ENCODE measurements at places on chromosomes 13 and 19.

DNA sequence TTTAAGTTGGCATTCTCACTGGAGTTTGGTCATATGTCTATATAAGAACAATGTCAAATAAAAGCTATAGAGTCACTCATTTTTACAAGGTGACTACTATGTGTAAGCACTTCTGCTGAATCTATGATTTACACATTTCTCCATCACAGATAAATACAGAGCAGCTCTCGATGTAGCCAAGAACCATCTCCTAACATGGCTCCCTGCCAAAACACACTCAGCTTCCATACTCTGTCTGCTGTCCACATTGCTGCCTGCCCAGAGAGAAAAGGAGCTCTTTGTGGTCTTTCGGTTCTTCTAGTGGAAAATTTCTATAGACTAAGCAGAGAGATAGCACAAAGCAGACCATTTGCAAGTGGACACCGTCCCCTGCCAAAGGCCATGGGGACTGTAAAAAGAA is 190.9 kb upstream of the KLF12 start:
- no peak for DNase-seq

GRCh38 chr13:30608364-30608763 is 9.4 kb upstream of the USPL1 start:
- no peak for DNase-seq

- DNase-seq: no peak
These were observed 39.0 kb downstream of the RNASEH2B start for GRCh38 chr13:50948601-50949000.

GRCh38 chr19:15962319-15962718 is 13.5 kb downstream of the OR10H4 start:
- DNase-seq: no peak

DNA sequence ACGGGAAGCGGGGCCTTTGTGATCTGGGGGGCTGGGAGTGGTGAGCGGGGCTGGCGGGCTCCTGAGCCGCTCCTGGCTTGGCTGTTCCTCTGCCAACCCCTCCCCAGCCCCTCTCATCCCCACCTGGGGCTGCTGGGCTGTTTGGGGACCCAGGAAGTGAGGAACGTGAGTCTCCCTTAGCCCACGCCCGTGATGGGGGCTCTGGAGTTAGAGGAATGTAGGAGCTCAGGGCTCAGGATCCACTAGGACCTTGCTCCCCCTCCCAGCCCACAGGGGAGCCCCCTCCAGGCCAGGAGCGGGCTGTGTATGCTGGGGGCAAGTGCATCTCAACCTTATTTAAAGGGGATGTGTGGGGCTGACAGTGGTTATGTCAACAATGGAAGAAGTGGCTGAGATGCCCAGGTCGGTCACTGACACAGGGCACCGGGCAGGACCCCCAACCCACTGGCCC is 134.1 kb downstream of the URI1 start:
- DNase-seq: no peak

- DNase-seq: no peak
These were observed 158.9 kb downstream of the ZIC5 start for GRCh38 chr13:99812625-99813024.

DNA sequence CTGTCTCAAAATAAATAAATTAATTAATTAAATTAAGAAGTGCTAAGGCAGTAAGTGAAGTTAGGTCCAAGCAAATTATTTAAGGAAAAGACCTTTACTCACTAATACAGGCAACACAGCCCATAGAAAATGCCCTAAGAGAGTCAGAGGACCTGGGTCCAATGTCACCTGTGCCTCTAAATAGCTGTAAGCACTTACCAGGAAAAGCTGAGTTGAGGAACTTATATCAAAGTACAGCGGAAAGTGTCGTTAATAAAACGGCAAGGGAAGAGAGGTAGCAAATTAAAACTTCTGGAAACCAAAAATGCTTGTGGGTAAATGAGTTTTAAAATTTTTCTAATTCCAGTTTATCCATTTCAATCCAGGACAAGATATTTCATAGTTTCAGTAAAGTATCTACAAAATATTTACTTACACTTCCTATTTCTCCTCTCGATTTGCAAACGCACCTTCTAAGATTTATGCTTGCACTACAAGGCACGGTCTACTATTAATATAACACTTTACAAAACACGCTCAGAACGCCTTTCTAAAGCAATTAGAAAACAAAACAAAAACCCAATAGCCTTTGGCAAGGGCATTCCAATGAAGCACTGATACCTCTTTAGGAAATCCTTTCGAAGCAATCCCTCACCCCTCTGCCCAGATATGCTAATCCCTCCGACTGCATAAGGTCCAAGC is 963 bp downstream of the VPS36 start:
- no peak for DNase-seq

DNA sequence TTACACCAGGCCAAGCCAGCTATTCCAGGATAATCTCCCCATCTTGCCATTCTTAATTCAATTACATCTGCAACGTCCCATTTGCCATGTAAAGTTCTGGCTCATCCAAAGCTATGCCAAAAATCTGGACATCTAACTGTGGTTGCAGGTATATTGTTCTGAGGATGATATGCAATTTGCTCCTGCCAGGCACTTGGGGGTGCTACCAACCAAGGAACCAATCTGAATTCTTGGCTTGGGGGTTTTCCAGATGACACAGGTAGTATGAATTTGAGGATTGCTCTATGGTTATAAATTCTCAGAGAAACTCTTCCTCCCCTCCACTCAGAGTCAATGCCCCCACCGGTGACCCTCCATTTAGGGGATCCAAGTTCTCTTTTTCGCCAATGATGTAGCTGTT is 33.0 kb downstream of the CRYL1 start:
- peak; percentile 49 for DNase-seq

GRCh38 chr19:44050740-44051649 is 841 bp upstream of the ZNF223 start:
- DNase-seq: no peak

DNA sequence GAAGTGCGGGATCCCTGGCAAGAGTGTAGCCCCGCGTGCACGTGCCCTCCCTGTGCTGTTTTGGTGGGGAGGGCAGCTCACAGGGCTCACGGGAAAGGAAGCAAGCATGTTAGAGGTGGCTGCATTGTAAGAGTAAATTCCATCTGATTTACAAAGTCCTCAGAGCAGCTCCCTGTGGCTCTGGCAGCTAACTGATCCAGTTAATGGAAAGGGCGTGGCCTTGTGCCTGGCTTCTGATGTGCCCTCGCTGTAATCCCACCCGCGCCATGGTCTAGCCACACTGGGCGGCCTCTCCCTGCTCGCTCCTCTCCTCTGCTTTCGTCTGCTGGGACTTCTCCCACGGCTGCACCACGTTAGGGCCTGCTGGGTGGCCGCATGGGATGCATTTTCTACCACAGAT is 258.5 kb downstream of the FGF9 start:
- no peak for DNase-seq

- DNase-seq: no peak
These were observed 4.8 kb downstream of the ADPRHL1 start for GRCh38 chr13:113448545-113448884.

DNA sequence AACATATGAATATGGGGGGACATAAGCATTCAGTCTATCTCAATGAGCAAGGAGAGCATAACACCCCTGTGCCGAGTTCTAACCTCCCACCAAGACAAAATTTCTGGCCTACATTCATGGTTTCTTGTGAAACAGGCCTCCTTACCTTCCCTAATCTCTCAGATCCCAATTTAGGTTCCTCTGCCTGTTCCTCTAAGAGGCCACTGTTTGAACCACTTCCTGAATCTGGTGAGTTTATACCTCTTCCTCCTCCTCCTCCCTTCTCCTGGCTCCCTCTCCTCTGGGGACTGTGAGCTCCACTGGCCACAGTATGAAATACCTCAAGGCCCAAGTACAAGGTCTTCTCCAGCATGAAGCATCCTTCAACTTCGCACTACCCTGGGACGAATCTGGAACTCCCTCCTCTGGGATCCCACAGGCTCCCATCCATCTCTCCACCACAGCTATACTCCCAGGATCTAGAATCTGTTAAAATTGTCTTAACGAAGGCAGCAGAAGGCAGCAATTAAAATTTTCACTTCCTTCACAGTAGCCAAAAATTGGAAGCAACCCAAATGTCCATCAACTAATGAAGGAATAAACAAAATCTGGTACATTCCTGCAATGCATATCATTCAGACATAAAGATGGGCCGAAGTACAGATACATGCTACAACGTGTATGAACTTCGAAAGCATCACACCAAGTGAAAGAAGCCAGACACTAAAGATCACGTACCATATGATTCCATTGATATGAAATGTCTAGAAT is 7.8 kb upstream of the SIGLECL1 start:
- no peak for DNase-seq

GRCh38 chr13:38617936-38618335 is 68.9 kb upstream of the FREM2 start:
- no peak for DNase-seq

DNA sequence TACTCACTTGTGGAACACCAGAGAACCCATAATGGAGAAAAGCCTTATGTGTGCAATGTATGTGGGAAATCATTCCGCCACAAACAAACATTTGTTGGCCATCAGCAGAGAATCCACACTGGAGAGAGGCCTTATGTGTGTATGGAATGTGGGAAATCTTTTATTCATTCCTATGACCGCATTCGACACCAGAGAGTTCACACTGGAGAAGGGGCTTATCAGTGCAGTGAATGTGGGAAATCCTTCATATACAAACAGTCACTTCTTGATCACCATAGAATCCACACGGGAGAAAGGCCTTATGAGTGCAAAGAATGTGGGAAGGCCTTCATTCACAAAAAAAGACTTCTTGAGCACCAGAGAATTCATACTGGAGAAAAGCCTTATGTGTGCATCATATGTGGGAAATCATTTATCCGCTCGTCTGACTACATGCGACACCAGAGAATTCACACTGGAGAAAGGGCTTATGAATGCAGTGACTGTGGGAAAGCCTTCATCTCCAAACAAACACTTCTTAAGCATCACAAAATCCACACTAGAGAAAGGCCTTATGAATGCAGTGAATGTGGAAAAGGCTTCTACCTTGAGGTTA is 10.9 kb downstream of the ZNF549 start:
- DNase-seq: no peak

GRCh38 chr19:5192568-5192967 is 148.0 kb downstream of the PTPRS start:
- no peak for DNase-seq

DNA sequence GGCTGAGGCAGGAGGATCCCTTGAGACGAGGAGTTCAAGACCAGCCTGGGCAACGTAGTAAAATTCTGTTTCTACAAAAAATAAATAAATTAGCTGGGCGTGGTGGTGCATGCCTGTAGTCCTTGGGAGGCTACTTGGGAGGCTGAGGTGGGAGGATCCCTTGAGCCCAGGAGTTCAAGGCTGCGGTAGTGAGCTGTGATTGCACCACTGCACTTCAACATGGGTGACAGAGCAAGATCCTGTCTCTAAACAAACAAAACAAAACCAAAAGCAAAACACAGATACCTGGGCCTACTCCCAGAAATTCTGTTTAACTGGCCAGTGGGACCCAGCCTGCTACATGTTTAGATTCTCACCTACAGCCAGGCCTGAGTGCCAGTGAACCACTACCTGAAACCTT is 74.6 kb upstream of the MEDAG start:
- no peak for DNase-seq

DNA sequence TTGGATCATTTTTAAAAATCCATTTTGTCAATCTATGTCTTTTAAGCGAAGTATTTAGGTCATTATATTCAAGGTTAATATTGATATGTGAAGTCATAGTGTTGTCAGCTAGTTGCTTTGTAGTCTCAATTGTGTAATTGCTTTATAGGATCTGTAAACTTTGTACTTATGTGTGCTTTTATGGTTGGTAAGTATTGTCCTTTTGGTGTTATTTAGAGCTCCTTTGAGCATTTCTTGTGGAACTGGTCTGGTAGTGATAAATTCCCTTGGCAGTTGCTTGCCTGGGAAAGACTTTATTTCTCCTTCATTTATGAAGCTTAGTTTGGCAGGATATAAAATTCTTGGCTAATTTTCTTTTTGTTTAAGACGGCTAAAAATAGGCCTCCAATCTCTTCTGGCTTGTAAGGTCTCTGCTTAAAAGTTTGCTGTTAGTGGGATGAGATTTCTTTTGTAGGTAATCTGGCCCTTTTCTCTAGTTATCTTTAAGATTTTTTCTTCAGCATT is 368.8 kb downstream of the SPRY2 start:
- DNase-seq: no peak

DNA sequence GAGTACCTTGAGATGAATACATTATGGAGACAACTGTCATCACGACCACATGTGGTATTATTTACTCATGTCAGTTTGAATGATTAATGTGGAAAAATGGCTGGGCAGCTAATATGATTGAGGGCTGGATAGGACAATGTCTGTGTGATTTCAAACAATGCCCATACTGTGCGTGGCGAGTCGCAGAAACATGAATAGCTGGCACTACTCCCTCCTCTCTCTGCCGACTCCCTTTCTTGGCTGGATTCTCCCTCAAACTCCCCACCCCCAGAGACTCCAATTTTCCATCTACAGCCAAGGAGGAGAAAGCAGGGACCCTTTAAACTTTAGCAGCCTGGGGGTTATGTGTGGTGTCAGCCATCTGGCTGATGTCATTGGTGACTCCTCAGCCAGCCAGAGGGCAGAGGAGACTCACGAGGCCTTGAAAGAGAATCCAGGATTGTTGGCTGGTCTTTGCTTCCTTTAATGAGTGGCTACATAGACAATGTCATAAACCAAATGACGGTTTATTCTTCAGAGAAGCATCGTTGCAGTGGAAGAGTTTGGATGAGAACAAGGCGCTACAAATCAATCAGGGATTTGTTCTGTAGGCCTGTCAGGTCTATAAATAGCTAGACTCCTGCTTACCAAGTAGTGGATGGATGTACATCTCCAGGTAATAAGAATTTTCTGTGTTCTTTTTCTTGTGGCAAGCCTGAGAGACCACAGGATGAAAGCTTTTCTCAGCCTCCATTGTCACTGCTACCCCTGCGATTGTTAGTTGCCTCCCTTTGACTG is 165.6 kb downstream of the DLEU7 start:
- no peak for DNase-seq

DNA sequence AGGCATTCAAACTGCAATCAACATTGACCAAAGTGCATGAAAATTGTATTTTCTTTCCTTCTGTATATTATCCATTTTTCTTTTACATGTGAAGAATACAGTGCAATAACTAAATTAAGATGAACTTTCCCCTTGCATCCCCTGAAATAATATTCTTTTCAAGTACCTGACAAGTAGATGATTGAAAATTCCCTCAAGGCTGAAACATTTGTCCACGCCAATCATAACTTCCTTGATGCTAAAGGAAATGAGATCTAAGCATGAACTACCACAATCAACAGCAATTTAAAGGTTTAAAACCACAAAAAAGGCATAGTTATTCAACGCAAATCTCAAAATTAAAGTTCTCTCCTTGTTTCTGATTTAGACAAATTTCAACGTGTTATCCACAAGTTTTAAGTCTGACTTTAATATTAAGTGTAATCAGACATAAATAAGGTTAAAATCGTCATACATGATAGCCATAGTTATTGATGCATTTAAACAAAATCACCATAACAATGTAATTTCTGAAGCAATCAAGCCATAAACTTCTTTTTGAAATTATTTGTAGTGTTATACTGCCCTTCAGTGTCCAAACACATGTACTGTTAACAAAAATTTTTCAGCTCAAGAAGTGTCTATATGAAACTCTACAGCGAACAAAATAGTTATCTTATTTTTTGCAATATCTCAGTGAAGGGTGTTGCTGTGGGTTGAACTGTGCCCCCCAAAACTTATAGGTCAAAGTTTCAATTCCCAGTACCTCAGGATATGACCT is 169.5 kb downstream of the DCLK1 start:
- no peak for DNase-seq
